SJCRH30 (cell line): ENCODE measurements at places on chromosomes 4 and X. TPM values are rescaled to one million over a fixed set of nuclear protein-coding genes. Genes with fewer than 3 reads are reported as not detected.

The CDKL5 gene
- total RNA-seq, result 4.5 and 5.4 TPM in 2 replicates

The EDA2R gene
- 0.34 and 0.38 TPM in 2 replicates for total RNA-seq

The RGN gene
- total RNA-seq, result not detected in 2 replicates

- DNase-seq, result no peak
These were observed 69.1 kb downstream of the SPIN4 start for GRCh38 chrX:63282077-63282476.

The HPRT1 gene
- total RNA-seq, result 20.6 and 24.0 TPM in 2 replicates

- DNase-seq, result no peak
These were observed 73.4 kb downstream of the MGST2 start for GRCh38 chr4:139738846-139739613.

GRCh38 chr4:169143335-169143734 lies 127.4 kb downstream of the SH3RF1 start:
- DNase-seq, result no peak

DNA sequence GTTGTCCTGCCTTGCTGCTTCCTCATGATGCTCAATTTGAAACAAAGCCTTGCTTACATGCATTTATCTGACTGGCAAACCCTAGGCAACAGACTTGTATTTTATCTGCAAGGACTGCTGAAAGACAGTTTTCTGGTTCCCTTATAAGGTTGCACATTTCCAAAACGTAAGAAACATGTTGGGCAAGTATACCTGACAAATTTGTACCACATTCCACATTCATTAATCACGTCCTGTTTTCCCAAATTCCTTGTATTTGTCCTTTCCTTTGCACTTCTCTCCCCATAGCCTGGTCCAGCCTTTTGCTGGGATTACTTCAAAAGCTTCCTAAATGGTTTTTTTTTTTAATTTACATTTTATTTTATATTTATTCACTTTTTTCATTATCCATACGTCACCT lies 310.1 kb downstream of the PPP3CA start:
- DNase-seq, result no peak

GRCh38 chr4:663438-664428 lies 10.3 kb downstream of the ATP5ME start:
- DNase-seq, result no peak

- no peak for DNase-seq
These were observed 74.6 kb upstream of the NEIL3 start for GRCh38 chr4:177235026-177235425.

DNA sequence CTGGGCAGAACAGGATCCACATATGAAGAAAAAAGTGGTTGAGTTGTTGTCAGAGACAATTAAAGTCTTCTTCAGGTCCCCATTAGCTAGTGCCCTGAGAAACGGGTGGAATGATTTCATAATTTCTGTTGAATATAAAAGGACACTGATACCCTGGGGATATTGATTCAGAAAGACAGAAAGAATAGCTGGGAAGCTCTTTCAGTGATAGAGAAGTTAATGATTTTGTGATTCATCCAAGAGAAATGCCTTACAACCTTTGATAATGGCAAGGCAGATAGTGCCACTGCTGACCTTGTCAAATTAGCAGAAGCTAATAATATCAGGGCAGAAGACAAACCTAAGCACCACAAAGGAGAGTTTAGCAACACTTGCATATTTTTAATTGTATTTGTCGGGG lies 37.9 kb downstream of the UNC5C start:
- DNase-seq, result no peak

DNA sequence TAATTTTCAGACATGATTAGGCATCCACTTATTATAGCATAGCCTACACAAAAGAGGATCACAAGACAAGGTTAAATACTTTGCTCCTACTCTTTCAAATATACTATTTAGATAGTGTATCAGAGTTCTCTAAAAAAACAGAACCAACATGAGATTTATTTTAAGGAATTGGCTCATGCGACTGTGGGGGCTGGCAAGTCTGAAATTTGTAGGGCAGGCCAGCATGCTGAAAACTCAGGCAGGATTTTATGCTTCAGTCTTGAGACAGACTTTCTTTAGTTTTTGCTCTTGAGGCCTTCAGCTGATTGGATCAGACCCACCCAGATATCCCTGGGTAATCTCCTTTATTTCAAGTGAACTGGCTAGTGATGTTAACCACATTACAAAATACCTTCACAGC lies 169.5 kb downstream of the MAML3 start:
- DNase-seq, result no peak

The FAM47C gene
- not detected in 2 replicates for total RNA-seq
